ENCODE measurements at places on chromosomes 3 and 15.

DNA sequence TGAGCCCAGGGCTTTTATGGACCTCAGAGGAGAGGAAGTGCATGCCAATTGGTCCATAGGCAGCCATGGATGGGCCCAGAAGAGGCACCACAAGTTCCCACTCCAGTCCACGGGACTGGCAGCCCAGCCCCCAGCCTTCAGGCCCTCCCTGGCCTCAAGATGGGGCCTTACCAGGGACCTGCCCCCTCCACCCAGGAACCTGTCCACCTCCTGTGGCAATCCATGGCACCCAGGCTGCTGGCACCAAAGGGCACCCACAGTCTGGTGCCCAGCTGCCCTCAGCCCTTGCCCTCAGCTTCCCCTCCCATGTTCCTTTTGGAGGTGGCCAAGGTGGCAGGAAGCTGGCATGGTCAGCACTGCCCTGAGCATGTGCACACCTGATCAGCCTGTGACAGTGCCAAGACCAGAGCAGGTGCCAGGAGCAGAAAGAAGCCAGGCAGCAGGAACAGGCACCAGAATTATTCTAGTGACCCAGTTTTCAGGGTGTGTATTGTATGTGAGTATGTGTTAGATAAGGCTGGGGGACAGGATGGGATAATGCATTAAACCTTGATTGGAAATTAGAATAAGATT is 415.0 kb downstream of the NTRK3 start:
- no peak for DNase-seq

DNA sequence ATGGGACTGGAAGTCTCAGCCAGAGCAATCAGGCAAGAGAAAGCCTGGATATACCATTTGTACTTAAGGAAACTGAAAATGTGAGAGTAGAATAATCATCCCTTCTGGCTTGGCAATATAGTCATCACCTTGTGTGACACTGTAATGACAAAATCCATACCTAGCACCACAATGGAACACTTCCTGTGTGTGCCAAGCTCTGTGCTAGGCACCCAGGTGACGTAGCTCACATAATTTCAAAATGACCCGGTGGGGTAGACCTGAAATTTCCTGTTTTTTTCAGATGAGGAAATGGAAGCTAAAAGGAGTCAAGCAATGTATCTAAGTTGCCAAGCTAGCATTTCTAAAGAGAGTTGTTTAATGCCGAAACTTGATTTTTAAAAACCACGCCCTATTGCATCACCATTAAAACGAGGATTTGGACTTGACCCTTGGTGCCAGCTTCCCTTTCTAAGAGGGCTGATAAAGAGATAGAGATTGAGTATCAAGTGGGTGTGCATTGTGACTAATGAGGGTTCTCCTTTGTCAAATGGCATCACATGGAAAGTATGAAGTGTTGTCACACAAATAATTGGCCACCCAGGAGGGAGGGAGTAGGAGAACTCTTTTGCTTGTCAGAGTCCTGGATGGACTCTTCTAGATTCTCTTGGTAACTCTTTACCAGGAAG is 141.3 kb upstream of the PDZRN3 start:
- no peak for DNase-seq

DNA sequence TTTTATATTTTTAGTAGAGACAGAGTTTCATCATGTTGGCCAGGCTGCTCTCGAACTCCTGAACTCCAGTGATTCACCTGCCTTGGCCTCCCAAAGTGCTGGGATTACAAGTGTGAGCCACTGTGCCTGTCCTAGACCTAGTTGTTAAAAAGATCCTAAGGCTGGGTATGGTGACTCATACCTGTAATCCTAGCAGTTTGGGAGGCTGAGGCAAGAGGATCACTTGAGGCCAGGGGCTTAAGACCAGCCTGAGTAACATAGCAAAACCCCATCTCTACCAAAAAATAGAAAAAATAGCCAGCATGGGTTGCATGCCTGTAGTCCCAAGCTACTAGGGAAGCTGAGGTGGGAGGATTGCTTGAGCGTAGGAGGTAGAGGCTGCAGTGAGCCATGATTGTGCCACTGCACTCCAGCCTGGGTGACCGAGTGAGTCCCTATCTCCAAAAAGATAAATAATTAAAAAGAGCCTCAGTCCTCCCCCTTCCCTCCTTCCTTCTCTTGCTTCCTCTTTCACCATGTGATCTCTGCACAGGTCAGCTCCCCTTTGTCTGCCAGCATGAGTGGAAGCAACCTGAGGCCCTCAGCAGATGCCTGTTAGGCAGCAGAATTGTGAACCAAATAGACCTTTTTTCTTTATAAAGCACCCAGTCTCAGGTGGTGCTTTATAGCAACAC is 9.8 kb upstream of the FNDC3B start:
- no peak for DNase-seq

DNA sequence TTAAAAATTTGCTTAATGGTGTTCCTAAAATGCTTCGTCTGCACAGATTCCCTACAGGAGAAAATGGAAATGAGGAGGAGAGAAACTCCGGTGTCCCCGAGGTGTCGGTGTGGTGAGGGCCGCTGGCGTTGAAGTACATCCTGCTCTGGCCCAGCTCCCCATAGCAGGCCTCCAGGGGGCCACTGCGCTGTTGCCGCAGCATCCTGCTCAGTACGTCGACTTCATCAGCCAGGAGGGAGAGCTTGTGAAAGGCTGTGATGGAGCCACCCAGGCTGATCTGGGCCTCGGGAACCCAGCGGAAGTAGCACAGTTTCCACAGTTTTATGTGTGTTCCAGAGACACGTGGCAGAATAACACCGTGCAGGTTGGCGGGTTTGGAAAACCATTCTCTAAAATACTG is 37.8 kb downstream of the FAN1 start:
- DNase-seq: no peak

- no peak for DNase-seq
Observed at GRCh38 chr15:51198701-51199232, 104.1 kb upstream of the TNFAIP8L3 start.

- no peak for DNase-seq
Observed at GRCh38 chr15:31486906-31487695, 160.5 kb downstream of the KLF13 start.

GRCh38 chr3:162863579-162863978 is 1367.0 kb downstream of the OTOL1 start:
- DNase-seq: no peak

GRCh38 chr15:25535866-25536265 is 97.0 kb upstream of the UBE3A start:
- DNase-seq: no peak

- no peak for DNase-seq
Observed at GRCh38 chr3:88189361-88189810, 39.6 kb downstream of the C3orf38 start.

- DNase-seq: no peak
Observed at GRCh38 chr3:69180869-69181591, 58.6 kb upstream of the LMOD3 start.

- DNase-seq: no peak
Observed at GRCh38 chr3:18194431-18194830, 230.7 kb downstream of the SATB1 start.

DNA sequence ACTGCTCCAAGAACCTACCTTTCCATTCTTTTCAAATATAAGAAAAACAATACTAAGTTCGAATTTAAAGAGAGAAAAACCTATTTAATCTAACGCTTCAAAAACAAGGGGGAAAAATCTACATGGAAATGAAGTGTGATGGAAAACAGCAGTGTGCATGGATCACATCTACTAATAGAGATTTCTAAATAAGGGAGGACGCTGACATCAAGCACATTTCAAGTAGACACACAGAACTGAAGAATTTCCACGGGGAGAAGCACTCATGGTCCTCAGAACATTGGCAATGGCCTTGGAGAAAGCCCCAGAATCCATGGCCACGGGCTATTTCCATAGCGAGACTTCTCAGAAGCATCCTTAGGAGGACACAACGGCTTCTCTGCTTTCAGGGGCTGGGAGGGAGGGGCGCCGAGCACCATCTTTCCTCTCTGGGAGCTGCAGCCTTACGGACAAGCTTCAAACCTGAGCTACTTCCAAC is 1.0 kb downstream of the TASOR start:
- no peak for DNase-seq

- peak; percentile 19 for DNase-seq
Observed at GRCh38 chr15:98713585-98714001, 65.3 kb downstream of the IGF1R start.

- peak; percentile 80 for DNase-seq
Observed at GRCh38 chr3:56915966-56916586, 114.3 kb upstream of the ARHGEF3 start.

DNA sequence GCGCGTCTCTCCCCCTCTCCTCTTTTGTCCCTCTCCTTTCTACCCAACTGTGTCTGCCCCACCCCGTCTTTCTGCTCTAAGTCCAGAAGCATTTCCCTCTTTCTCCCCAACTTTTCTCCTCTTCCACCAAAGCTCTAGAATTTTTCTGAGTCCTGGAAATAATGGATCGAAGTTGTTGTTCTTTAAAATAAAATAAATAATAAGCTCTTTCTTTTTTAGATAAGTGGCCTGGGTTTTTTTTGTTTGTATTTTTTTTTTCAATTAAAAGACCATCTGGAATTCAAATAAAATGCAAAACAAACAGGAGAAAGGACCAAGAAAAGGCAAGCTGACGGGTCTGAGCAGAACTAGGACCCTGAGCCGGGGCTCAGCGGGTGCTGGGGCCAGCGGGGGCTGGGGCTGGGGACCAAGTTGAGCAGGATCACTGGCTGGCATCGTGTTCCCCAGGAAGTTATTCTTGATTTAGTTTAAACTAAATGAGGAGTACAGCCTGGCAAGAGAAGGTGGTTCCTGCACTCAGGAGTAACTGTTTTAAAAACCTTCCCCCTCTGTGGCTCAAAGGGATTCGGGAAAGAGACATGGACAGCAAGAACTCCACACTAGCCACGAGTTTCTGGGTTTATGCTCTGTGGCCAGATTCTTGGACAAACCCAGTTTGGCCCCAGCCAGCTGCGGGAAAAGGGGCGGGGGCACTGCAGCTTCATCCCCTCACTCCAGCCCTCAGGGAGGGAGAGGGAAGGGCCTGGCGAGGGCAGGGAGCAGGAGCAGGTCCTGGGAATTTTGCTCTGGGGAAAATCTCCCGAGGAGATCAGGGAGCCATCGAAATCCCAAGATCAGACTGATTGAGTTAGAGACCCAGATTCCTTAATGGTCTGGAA is 8.4 kb downstream of the GATA2 start:
- no peak for DNase-seq

DNA sequence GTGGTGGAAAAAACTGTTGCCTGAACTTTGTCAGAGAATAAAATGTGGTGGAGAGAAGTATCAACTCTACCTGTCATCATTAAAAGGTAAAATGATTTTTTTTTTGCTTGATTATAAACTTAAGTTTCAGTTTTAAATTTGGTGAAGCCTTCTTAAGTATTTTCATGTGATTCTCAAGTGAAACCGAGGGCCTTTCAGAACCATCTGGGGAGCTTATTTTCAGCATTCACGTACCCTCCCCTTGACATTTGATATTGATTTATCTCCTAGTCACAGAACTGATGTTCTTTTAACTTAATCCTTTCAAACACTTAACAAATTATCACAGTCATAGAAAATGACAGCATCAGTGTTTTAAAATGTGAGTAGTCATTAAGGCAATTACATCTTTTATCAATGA is 38.5 kb downstream of the HPS3 start:
- DNase-seq: no peak

GRCh38 chr3:185712337-185712736 is 112.5 kb downstream of the IGF2BP2 start:
- no peak for DNase-seq

GRCh38 chr3:135215516-135215915 is 420.5 kb downstream of the EPHB1 start:
- DNase-seq: no peak

DNA sequence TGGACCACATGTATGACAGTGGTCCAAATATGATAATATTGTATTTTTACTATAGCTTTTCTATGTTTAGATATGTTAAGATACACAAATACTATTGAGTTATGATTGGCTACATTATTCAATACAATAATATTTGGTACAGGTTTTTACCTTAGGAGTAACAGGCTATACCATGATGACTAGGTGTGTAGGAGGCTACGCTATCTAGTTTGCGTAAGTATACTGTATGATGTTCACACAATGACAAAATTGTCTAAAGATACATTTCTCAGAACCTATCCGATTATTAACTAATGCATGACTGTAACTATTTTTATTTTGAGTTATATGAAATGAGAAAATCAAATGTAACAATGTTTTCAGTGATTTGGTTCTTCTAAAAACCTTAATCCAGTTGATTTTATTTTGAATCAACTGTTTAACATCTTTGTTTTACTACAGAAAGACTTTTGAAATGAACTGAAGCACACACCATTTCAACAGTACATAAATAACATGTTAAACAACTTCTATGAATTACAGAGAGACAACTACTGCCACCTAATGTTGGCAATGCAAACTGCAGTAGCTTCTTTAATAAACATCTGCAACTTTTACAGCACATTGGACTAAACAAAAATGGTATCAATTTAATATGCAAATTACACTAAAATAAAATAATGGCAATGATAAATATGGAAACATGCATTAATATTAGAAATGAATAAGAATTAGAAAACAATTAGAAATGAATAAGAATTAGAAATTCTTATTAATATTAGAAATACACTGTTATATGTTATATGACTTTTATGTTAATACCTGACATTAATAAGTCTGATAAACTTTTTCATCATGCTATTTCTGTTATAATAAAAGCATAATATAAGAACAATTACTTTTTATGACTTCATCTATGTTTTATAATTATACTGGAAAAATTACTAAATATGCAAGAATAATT is 255.7 kb downstream of the MBNL1 start:
- DNase-seq: peak; percentile 46

DNA sequence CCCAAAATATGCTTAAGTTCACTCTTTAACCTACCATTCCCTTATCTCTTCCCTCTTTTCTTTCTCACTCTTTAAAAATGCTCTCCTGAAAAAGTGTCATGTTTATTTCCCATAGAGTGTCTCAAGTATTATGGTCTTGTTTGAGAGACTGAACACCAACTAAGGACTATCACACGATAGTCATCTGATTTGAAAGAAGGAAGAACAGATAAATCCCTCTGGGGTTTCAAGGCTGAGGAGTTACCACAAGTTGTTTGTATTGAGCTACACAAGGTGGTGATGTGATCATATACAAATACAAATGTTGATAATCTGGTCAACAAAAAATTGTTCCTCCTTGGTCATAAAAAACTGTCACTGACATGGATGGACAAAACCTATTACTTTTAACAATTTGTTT is 13.8 kb downstream of the MEIS2 start:
- no peak for DNase-seq

- DNase-seq: no peak
Observed at GRCh38 chr3:114519415-114519814, 225.6 kb downstream of the TIGIT start.

- DNase-seq: no peak
Observed at GRCh38 chr3:49924683-49925082, 4.9 kb downstream of the MON1A start.

DNA sequence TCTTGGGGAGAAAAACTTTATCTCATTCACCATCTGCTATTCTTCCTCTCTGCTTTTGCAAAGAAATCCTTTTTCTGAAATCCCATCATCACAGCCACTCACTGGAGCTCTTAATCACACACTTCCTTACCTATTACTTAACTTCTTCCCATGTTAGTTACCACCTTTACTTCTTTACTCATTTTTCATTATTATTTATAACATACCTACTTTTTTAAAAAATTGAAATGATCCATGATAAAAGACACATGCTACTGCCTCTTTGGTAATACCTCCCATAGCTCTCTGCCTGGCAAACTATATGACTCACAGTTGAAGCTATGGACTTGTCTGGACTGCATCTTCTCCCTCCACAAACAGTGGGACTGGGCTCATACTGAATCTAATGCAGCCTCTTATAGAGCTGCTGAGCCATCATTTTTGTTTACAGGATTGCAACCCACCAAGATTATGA is 150.3 kb downstream of the TNIK start:
- DNase-seq: no peak

Data from CD4-positive, alpha-beta T cell treated with Interleukin-6 at 100 ng/mL for 8 hours (primary cell).